ENCODE measurements at places on chromosomes 16 and 17.

- no peaks in the 10 kb centered on the region for H3K27me3 ChIP-seq
- H3K27ac ChIP-seq, result peak overlapping the region; percentile 95
- peaks cover 77% of the 10 kb centered on the region for H3K4me1 ChIP-seq
- H3K36me3 ChIP-seq, result peaks cover 7% of the 10 kb centered on the region
Measured at GRCh38 chr17:35345926-35346771, 27.3 kb downstream of the SLFN11 start.

GRCh38 chr16:10123141-10123540, 59.1 kb downstream of the GRIN2A start:
- no peaks in the 10 kb centered on the region for H3K36me3 ChIP-seq
- no peak overlapping the region for H3K4me3 ChIP-seq
- no peak overlapping the region for H3K27ac ChIP-seq
- H3K27me3 ChIP-seq, result no peaks in the 10 kb centered on the region

DNA sequence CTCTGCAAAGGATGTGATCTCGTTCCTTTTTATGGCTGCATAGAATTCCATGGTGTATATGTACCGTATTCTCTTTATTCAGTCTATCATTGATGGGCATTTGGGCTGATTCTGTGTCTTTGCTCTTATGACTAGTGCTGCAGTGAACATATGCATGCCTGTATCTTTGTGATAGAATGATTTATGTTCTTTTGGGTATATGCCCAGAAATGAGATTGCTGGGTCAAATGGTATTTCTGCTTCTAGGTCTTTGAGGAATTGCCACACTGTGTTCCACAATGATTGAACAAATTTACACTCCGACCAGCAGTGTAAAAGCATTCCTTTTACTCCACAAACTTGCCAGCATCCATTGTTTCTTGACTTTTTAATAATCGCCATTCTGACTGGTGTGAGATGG, 60.2 kb upstream of the ADORA2B start:
- H3K27me3 ChIP-seq, result no peaks in the 10 kb centered on the region
- H3K36me3 ChIP-seq, result no peaks in the 10 kb centered on the region
- no peak for DNase-seq

- peaks cover 3% of the 10 kb centered on the region for H3K27me3 ChIP-seq
- H3K4me1 ChIP-seq, result no peaks in the 10 kb centered on the region
- no peak overlapping the region for H3K27ac ChIP-seq
Measured at GRCh38 chr17:47757386-47757785, 24.4 kb downstream of the TBX21 start.

DNA sequence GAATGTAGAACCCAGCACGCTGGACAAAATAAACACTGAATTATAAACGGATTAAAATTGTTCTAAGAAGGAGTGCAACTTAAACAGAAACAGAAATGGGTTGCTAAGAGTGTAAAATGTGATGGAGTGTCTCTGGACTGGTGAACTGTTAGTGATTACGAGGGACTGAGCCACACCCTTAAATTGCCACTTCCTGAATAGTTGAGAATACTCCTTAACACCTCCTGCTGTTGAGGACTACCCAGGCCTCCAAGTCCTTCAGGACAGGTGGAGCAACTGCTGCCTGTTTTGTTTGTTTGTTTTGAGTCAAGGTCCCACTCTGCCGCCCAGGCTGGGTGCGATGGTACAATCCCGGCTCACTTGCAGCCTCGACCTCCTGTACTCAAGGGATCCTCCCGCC, 25.8 kb upstream of the IRF8 start:
- peaks cover 57% of the 10 kb centered on the region for H3K4me1 ChIP-seq
- no peak for DNase-seq
- peak overlapping the region; percentile 29 for H3K4me3 ChIP-seq
- no peaks in the 10 kb centered on the region for H3K27me3 ChIP-seq
- peak overlapping the region; percentile 64 for H3K27ac ChIP-seq

DNA sequence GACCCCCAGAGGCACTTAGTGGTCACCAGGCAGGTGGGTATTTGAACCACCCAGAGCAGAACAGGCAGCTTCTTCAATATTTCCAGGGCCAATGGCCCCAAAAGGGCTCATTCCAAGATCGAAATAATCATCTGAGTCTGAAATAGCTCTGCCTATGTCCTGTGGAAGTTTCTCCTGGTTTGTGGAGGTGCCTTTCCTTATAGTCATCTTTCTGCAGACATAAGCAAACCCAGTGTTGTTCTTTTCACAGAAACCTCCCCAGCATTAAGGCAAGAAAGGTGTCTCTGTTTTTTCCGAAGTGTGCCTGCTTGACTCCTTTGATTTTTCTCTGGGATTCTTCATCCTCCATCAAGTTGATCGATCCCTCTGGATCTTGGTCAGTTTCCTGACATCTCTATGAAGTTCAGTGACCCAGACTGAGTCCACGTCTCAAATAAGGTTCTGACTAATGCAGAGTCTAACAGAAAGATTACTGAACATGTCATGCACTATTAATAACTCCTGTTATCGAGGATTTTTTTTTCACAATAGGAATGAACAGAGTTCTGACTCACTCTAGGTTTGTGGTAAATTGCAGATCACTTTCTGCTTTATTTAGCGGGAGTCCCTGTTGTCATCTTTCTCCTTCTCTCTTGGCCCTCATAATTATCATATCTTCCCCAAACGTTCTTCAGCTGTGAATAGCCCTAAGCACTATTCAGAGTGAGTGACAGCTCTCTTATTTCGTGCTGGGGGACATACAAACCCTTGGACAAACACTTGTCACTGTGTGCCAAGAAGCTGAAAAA, 1.5 kb downstream of the LRRC3C start:
- H3K4me1 ChIP-seq, result peaks cover 26% of the 10 kb centered on the region
- H3K4me3 ChIP-seq, result no peak overlapping the region
- no peaks in the 10 kb centered on the region for H3K27me3 ChIP-seq
- H3K27ac ChIP-seq, result no peak overlapping the region
- no peaks in the 10 kb centered on the region for H3K36me3 ChIP-seq
- DNase-seq, result peak; percentile 73

DNA sequence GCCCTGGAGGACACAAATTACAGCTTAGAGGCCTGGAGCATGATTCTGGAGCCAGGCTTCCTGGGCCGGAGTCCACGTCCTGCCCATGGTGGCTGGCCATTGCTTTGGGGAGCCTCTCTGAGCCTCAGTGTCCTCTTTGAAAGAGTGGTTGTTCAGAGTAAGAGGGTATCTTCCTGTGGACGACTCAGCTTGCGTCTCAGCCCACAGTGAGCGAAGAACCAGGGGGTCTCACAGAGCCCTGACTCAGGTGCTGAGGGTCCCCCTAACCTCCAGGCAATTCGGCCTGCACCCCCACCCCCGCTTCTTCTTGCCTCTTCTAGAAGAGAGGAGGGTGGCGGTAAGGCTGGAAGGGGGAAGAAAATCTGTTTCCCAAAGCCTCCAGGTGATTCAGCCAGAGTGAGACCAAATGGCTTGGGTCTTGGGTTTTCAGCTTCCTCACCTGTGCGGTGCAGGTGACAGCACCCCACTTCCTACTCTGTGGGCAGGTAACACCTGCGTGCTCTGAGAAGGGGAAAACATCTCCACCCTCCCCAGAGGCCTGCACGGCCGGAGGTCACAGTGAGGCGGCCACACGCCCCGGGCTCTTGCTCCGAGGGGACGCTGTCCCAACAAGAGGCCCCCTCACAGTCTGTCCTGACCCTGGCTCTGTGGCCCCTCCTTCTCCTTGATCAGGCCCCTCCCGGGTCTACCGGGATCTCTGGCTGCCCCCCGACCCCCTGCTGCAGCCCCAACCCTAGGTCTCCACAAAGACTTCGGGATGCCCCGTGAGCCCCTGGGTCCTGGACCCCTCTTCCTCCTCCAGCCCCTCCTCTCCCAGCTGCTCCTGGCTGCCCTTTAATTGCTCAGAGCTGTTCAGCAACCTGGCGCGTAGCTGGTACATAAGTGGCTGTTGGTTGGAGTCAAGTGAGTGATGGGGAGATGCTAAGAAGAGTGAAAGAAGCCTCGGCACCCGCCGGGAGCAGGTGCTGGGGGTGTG, 119.2 kb downstream of the METRNL start:
- no peak overlapping the region for H3K4me3 ChIP-seq
- no peak for DNase-seq
- no peaks in the 10 kb centered on the region for H3K36me3 ChIP-seq
- peak overlapping the region; percentile 100 for H3K27ac ChIP-seq
- no peaks in the 10 kb centered on the region for H3K27me3 ChIP-seq

DNA sequence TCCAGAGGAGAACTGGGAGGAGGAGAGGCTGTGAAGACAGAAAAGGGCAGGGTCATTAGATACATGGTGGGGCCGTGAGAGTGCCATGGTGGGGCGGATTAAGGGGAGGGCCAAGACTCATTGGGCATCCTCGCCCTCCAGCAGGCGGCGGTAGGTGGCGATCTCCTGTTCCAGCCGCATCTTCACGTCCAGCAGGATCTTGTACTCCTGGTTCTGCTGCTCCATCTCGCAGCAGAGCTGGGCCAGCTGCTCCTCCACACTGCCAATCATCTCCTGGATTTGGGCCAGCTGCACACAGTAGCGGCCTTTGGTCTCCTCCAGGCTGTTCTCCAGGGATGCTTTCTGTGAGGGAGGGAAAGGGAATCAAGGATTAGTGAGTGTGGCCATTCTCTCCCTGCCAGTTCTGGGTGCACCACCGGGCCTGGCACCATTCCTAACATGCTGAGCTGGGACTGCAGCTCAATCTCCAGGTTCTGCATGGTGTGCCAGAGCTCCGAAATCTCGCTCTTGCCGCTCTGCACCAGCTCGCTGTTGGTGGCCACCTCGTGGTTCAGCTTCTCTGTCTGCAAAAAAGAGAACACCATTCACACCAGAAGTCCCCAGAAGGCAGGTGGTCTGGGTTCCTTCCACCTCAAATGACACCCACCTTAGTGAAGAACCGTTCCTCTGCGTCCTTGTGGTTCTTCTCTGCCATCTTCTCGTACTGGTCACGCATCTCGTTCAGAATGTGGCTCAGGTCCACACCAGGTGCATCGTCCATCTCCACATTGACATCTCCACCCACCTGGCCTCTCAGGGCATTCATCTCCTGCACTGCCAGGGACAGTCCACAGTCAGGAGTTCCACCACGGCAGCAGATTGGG, 129.0 kb downstream of the CCDC144A start:
- H3K36me3 ChIP-seq, result no peaks in the 10 kb centered on the region
- no peaks in the 10 kb centered on the region for H3K4me1 ChIP-seq
- H3K4me3 ChIP-seq, result no peak overlapping the region
- peaks cover 3% of the 10 kb centered on the region for H3K27me3 ChIP-seq

DNA sequence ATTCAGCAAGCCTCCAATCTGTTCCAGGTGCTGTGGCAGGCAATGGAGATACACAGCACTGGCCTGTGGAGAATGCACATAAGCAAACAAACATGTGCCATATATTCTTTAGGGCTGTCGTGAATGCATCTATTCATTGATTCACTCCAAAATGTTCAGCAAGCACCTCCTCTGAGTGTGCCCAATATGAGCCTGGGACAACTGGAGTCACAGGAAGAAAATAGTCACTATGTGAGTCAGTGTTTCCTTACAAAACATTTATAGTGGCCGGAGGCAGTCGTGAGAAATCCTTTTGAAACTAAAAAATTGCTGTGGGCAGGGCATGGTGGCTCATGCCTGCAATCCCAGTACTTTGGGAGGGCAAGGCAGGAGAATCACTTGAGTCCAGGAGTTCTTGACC, 310.1 kb downstream of the CA10 start:
- H3K27me3 ChIP-seq, result no peaks in the 10 kb centered on the region
- H3K27ac ChIP-seq, result no peak overlapping the region
- H3K36me3 ChIP-seq, result no peaks in the 10 kb centered on the region
- no peak for DNase-seq
- H3K4me1 ChIP-seq, result no peaks in the 10 kb centered on the region

GRCh38 chr17:45857977-45858708, 13.5 kb downstream of the SPPL2C start:
- no peaks in the 10 kb centered on the region for H3K4me1 ChIP-seq
- H3K4me3 ChIP-seq, result no peak overlapping the region
- no peaks in the 10 kb centered on the region for H3K27me3 ChIP-seq
- H3K27ac ChIP-seq, result no peak overlapping the region
- H3K36me3 ChIP-seq, result no peaks in the 10 kb centered on the region

GRCh38 chr17:69064001-69064400, 3.3 kb upstream of the ABCA9 start:
- no peaks in the 10 kb centered on the region for H3K36me3 ChIP-seq
- peak; percentile 73 for DNase-seq
- H3K4me1 ChIP-seq, result peaks cover 54% of the 10 kb centered on the region
- peak overlapping the region; percentile 32 for H3K4me3 ChIP-seq
- H3K27me3 ChIP-seq, result no peaks in the 10 kb centered on the region
- H3K27ac ChIP-seq, result peak overlapping the region; percentile 75

GRCh38 chr17:5226940-5227878, 7.5 kb downstream of the SCIMP start:
- DNase-seq, result no peak
- H3K36me3 ChIP-seq, result peaks cover 43% of the 10 kb centered on the region

DNA sequence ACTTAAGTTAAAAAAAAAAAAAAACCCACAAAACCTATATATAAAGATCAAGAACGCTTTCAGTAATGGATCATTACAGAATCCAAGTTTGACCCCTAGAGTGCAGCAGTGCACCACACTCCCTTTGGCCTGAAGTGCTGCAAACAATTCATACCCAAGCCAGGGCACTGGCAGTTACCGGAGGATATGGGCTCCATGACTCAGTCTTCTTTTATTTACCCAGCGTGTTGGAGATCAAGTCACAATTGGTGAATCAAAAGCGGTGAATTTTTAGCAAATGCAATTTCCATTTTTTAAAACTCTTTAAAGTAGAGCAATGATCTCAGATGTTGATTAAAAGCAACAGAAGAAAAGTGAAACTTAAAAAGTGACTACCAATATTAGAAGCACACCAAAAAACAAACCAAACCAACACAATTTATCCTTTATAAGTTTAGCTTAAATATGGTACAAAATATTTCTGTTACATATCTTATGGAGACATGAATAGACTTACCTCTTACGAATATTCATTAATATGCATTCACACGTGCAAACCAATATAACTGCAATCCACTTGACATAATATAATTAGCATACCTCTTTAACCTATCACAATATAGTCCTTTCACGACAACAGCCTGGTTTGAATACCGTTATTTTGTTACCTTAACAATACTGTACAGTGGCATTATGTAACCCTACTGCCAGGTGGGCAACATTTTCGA, 46.3 kb downstream of the ZNF652 start:
- no peaks in the 10 kb centered on the region for H3K27me3 ChIP-seq
- peak overlapping the region; percentile 59 for H3K4me3 ChIP-seq
- H3K36me3 ChIP-seq, result peaks cover 30% of the 10 kb centered on the region

GRCh38 chr17:42309986-42310786, 21.9 kb downstream of the STAT5A start:
- peaks cover 34% of the 10 kb centered on the region for H3K4me1 ChIP-seq
- H3K27me3 ChIP-seq, result no peaks in the 10 kb centered on the region
- no peak for DNase-seq
- H3K4me3 ChIP-seq, result no peak overlapping the region

DNA sequence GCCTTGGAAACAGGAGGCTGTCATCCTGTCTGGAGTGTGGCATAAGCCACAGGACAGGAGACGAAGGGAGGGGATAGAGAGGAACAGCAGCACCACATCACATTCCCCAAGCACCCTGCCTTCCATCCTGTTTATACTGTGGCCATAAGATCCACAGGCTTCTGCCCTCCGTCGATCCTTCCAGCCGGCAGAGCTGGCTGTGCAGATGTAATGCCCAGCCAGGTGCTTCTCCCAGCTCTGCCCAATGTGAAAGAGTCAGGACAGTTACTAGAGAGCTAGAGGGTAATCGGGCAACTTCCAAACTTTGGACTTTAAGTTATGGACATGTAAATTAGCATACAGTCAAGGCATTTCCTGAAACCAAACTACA, 368.4 kb downstream of the SOX9 start:
- no peak for DNase-seq
- H3K4me1 ChIP-seq, result no peaks in the 10 kb centered on the region
- no peak overlapping the region for H3K27ac ChIP-seq
- H3K27me3 ChIP-seq, result no peaks in the 10 kb centered on the region
